NCI-H1105 (cell line): ENCODE measurements at places on chromosomes 4 and X.

DNA sequence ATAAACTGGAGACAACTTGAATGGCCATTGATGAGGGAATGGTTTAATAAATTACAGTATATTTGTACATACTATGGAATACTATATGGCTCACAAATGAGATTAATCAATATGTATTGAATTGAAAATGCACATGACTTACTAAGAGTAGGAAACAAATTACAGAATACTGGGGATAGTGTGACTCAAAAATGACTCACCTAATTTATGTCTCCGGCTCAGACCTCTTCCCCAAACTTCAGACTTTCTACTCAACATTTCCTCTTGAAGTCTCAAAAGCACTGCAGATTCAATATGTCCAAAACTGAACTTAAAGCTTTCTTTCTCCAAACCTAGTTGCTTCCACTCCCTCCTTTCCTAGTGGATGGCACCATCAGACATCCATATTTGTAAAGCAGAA, 28.8 kb upstream of the GRIA3 start:
- DNase-seq = no peak

DNA sequence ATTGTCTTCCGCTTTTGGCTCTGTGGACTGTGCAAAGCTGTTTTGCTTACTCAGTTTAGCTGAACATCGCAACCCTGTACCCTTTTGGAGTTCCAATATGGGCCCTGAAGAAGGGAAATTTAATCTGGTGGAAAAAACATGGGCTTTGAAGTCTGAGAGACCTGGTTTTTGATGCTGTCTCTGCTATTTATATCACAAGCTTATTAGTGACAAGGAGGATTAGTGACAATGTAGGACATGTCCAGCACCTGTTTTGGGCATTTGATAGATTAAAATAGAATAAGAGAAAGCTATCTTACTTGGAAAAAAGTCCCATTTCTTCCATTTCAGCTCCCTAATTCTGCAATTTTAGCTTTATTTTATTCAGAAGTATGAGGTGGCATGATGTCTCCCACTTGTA, 417.3 kb downstream of the SPRY1 start:
- no peak for DNase-seq

GRCh38 chr4:143417679-143418403, 81.2 kb downstream of the GAB1 start:
- no peak for DNase-seq

- no peak for DNase-seq
These were observed 2.6 kb upstream of the ADH1B start for GRCh38 chr4:99323756-99324155.

GRCh38 chrX:152428596-152428995, 22.5 kb downstream of the GABRA3 start:
- DNase-seq = no peak

GRCh38 chr4:27206009-27206408, 345.4 kb downstream of the STIM2 start:
- no peak for DNase-seq

GRCh38 chr4:18022572-18023050, 1.1 kb upstream of the LCORL start:
- DNase-seq = no peak

GRCh38 chr4:52410971-52411370, 248.1 kb downstream of the USP46 start:
- DNase-seq = no peak

DNA sequence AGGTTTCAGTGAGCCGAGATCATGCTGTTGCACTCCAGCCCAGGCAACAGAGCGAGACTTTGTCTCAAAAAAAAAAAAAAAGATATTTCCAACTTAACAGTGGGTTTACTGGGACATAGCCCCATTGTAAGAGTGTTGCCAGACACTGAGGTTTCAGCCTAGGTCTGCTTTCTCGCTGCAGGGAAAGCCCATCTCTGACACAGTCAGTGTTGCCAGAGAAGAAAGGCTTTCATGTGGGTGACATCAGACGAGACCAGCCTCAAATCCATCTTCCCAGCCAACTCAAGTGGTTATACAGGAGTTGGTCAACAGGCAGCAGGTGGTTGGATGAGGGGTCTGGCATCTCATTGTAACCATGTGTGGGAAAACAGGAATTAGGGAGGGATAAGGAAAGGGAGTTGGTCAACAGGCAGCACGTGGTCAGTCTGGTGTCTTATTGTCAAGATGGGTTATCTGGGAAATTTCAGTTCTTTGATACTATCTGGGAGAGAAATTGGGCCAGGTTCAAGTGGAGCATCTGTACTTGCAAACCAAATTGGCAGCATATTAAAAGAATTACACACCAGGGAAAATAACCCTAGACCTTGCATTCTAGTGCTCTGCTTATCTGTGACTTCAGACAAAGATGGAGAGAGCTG, 41.1 kb downstream of the NELFA start:
- no peak for DNase-seq

DNA sequence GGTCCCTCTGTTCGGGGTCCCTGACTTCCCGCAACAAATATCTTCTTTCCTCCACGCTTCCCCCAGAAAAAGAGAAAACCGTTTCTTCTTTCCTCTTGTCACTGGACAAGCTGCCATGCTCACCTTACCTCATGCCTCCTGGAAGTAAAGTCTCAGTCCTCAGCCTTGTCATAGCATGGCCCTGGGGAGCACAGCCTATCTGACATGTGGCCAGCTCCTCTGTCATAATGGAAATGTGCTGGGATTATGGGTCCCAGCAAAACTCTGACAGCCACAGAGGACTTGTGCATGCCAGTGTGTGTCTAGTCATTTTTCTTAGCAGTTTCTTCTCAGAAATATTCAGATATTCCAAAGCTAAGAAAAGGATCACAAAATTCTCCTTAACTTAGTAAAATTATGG, 122.4 kb downstream of the AASDH start:
- DNase-seq = no peak

GRCh38 chrX:120857240-120857639, 18.4 kb downstream of the CT47B1 start:
- no peak for DNase-seq

- no peak for DNase-seq
These were observed 57.8 kb downstream of the KIAA0232 start for GRCh38 chr4:6840062-6840976.

DNA sequence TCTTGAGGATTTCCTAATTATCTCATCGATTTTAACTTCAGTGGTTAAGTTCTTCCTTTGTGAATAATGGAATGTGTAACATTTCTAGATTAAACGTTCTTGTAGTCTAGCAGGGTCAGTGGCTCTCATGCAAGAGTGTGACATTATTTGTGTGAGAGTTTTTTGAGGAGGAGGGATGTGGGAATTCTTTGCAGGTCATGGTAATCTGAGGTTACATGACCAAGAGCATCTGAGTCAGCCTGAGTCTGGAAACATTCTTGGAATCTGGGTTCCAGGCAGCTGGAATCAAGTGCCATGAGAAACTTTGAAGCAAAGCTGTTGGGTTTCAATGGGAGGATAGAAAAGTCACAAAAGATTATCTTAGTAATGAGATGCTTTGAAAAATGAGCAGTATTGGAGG, 49.5 kb downstream of the GK start:
- no peak for DNase-seq

GRCh38 chr4:137417676-137418075, 114.6 kb downstream of the PCDH18 start:
- no peak for DNase-seq

GRCh38 chrX:104113222-104113965, 1.1 kb downstream of the ZCCHC18 start:
- DNase-seq = peak; percentile 54

GRCh38 chrX:49082271-49082871, 2.7 kb upstream of the WDR45 start:
- no peak for DNase-seq

GRCh38 chrX:7117587-7117986, 29.9 kb upstream of the STS start:
- DNase-seq = no peak

DNA sequence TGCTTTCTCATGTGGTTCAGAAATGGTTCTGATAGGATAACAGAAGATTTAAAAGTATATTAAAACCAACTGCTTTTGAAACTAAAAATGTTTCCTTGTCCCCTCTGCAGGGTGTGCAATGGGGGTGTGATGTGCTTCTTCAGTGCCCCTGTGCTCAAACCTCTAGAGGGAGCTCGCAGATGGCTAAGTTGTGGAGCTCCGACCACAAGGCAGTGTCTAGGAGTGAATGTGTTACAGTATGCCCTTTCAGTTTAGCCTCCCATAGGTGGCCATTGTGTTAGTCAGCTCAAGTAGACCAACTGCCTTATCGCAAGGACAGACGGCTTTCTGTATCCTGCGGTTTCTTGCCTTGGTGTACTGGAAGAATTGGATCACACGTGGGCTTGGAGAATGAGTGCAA, 130.5 kb downstream of the TENT5D start:
- DNase-seq = no peak

GRCh38 chr4:27616166-27616565, 755.5 kb downstream of the STIM2 start:
- no peak for DNase-seq

DNA sequence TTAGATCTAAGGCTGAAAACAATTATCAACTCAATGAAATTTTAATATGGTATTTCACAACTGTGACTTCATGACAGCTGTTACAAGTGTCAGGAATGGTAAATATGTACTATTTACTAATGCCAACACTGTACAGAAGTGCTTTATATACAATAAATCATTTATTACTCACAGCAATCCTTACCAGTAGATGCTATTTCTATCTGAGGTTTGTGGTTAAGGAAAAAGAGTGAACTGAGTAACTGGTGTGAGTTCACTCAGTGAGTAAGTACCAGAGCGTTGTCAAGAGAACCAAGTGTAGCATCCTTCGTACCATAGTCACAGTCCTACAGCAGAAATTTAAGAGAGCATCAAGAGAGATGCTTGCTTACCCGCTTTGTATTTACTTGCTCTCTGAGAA, 23.3 kb downstream of the MTHFD2L start:
- no peak for DNase-seq
